ENCODE measurements at places on chromosomes 1 and 21.

GRCh38 chr1:27306892-27307761, 14.8 kb upstream of the TMEM222 start:
- no peak for DNase-seq

- DNase-seq = no peak
Measured at GRCh38 chr1:241503444-241503843, 16.1 kb downstream of the FH start.

- DNase-seq = no peak
Measured at GRCh38 chr1:3675436-3675835, 23.1 kb downstream of the TP73 start.

DNA sequence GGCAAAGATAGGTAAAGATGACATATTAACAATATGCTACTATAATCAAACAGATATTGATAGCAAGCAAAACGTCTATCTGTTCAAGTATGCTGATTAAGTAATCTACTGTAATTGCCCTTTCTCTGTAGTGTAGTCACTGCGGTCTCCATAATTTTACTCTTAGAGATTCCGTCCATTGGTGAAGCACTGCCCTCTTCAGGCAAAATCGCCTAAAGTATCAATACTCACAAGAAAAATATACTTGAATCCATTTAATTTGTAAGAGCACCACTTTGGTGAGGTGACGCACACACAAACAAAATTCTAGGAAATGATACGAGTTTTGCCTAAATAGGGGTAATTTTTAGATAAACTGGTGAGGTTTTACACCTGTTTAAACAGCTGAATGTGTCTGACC, 434.6 kb upstream of the CHRM3 start:
- DNase-seq = no peak

GRCh38 chr1:150521196-150521968, 5.8 kb downstream of the FALEC start:
- DNase-seq = no peak

GRCh38 chr1:153261281-153262069, 2.0 kb downstream of the LORICRIN start:
- DNase-seq = no peak

DNA sequence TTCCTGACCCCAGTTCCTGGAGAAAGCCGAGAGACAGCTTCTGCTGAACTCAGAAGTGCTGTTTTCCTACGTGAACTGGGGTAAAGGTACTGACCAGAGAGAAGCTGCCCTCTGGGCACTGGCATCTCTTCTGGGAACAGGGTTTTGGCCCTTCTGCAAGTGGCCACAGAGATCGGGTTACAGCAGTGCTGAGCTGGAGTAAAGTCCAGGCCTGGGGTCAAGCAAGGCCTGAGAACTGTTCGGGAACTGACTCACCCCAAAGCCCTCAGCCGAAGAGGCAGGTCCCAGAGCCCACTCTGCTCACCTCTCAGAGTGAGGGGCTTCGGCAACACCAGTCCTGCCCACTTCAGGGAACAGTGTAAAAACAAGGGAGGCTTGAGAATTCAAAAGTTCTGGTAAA, 177.2 kb upstream of the RUNX1 start:
- no peak for DNase-seq

Data from stimulated activated effector memory CD8-positive, alpha-beta T cell treated with anti-CD3 and anti-CD28 coated beads, Interleukin-12 subunit alpha, Interleukin-12 subunit beta, amount 100 ng/mL, for 72 hours (primary cell).